T-helper 2 cell treated with Interferon-gamma antibody and Interleukin-4, amounts not matched to agents 5 μg/mL and 100 μg/mL, for 36 hours (primary cell): ENCODE measurements at places on chromosomes 4 and X.

GRCh38 chr4:22522206-22522605 lies 6.3 kb upstream of the ADGRA3 start:
- no peak for DNase-seq

- DNase-seq, result no peak
These were observed 208.8 kb downstream of the OR13H1 start for GRCh38 chrX:131752493-131753198.

GRCh38 chr4:26609391-26609790 lies 25.5 kb downstream of the TBC1D19 start:
- DNase-seq, result no peak

DNA sequence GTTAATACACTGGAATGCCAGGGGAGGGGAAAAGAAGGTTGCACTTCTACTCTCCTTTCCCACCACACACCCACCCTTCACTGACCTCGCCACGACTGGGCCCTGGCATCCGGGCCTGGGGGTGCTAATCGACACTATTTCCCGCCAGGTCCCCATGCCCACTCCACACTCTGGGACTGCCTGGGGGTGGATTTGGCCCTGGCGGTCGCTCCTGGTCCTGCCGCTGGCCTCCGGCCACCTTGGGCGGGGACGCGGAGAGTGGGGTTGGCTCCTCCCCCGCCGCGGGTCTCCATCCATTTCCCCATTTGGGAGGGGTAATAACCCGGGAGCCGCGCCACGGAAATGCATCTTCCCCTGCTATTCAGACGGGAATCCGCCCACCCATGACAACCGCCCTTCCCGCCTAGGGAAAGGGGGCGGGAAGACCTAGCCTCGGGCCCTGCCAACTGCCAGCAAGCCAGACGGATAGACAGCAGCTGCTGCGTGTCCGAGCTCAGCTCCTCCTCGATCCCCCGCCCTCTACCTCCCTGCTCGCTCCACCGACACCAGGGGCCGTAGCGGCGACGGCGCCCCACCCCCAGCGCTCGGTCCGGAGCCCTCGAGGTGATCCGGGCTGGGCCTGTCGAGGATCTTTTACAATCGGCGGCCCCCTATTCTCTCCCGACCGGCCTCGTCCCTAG lies 78.1 kb downstream of the RLIM start:
- DNase-seq, result peak; percentile 21

DNA sequence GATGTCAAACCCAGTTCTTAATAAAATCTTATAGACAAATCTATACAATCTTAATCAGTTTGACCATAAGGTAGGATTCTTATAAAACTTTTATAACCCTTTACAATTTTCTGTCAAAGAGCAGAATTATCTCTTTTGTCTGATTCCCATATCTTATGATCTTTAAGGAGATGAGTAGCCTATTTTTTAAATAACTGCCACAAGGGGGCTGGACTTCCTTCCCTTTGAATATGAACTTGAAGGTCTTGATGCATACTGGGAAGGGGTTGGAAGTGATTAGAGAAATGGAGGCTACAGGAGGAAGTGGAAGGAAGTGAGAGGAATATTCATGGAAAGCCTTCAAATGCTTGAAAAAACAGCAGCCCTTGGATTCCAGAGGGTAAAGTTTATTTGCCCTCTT lies 111.1 kb downstream of the APOOL start:
- DNase-seq, result no peak

- no peak for DNase-seq
These were observed 541 bp downstream of the AIMP1 start for GRCh38 chr4:106316773-106317409.

DNA sequence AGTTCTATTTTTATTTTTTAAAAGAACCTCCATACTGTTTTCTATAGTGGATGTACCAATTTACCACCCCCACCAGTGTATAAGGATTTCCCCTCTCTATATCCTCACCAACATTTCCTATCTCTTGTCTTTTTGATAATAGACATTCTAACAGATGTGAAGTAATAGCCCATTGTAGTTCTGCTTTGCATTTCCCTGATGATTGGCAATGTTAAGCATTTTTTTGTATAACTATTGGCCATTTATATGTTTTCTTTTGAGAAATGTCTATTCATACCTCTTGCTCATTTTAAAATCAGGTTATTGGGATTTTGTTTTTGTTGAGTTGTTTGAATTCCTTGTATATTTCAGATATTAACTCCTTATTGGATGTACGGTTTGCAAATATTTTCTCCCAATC lies 251.1 kb upstream of the HTR2C start:
- DNase-seq, result no peak

DNA sequence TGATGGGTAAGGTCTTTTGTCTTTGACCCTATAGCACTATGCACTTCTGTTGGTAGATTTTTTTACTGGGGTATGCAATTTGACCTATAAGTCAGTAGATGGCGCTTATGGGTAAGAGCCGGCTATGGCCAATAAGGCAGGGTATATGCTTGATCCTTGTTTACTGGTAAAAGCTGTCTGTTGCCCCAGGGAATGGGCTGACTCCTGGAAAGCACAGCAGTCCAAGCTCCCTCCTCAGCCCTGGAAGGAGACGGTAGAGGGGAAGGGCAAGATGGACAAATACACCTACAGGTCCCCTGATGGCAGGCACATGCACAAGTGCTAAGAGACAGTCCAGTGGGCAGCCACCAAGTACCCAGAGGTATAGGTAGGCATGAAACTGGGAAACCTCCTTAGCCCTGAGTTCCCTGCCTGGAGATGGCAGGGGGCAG lies 63.7 kb downstream of the ADAMTS3 start:
- DNase-seq, result no peak

DNA sequence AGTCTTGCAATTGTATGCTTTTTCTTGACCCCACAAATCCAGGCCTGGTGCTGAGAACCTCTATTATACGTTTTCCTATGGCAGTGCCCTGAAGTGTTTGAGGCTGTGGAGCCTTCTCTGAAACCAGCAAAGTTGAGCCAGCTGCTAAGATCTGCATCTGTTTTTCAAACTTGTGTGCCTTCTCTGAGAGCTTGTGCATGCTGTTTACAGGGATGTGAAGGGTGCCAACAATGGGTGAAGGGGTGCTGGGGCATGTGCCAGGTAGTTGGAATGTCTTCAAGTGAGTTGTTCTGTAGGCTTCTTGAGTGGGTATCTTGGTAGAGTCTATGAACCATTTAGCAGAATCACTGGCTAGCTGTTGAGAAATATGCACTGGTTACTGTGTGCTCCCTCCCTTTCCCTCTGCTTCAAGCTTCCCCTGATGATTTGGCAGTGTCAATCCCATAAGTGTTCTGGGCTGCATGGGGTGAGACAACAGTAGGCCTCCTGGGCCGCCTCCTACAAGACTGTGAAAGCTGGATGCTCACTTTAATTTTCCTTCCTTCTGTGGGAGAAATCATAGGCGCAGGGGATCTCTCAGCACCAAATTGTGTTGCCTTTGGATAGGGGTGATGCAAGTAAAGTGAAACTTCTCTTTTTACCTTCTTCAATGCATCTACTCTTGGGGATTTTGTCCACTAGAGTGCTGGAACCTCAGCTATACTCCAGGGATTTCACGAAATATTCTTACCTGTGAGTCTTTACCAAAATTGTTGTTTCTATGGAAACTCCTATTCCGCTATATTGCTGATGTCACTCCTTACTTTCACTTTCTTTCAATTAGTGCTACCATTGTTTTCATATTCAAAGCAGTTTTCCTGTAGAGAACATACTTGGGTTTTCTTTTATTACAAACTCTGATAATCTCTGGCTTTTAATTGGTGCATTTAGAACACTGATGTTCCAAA lies 30.0 kb downstream of the ITM2A start:
- DNase-seq, result no peak

- no peak for DNase-seq
These were observed 14.1 kb upstream of the CD99 start for GRCh38 chrX:2676794-2677675.
